ENCODE measurements at places on chromosomes 5 and 9. TPM values are rescaled to one million over a fixed set of nuclear protein-coding genes. Genes with fewer than 3 reads are reported as not detected.

FST gene
- total RNA-seq: 10.5 TPM

C5orf58 gene
- total RNA-seq: not detected

TRMT10B gene
- 9.7 TPM for total RNA-seq

FOXD4L6 gene
- not detected for total RNA-seq

All from osteocyte (in vitro differentiated cells).